Neuronal stem cell (in vitro differentiated cells): ENCODE measurements at places on chromosomes 5 and 9.
A peak's percentile ranks its signal among the peaks of the same experiment; 100 is the strongest.

DNA sequence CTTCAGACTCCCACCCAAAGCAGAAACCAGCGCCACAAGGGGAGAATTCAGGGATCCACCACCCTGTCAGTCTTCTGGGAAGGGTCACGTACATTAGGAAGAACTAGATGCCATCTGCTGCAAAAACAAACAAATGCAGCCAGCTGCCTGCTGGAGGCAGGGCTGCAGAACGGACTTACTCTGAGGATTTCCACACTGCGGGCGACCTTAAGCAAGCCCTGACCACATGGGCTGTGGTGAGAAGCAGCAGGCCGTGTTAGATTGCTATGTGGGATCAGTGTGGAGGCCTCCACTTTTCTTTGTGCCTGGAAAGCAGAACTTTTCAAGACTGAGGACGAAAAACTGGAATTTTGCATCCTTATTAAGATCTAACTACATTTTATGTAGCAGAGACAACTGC, 13.4 kb upstream of the LTC4S start:
- DNase-seq: no peak

DNA sequence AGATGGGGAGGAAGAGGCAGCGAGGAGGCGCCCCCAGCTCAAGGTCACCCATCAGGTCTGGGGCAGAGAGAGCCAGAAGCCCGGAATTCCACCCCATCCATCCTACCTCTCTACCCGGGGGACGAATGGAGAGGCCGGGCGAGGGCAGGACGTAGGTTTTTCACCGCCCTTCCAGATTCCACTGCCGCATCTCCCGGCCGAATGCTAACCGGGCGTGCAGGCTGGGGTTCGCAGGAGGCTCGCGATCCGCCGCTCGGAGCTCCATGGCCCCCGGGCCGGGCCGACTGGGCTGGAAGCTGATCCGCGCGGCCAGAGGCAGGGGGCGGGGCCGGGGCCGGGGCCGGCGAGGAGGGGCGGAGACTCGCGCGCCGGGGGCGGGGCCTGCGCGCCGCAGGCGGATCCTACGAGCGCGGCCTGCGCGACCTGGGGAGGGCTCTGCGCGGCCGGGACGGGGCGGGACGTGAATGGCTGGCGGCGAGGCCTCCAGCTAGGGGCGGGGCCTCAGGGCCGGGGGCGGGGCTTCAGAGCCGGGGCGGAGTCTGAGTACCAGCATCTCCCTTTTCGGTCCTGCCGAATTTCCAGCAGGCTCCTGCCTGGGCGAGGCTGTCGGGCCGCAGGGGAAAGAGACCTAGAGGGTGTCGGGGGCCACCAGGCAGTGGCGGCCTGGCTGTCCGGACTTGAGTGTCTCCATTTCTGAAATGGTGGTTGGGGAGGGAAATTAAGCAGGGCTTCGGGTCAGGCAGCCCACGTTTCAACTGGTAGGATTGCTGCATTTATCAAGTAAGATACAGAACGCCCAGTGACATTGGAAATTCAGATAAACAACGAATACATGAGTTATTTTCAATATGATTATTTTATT, at the start of gene ST6GALNAC4:
Gene ST6GALNAC4, minus strand, starts transcription at position 322 of the 862 bp plus-strand sequence. CDS start 622 bp downstream, outside the sequence.
- peak; percentile 93 for DNase-seq

- no peak for DNase-seq
These were observed 79.1 kb upstream of the MAN2A1 start for GRCh38 chr5:109610581-109610980.

- no peak for DNase-seq
These were observed 422.5 kb downstream of the CDH18 start for GRCh38 chr5:19565466-19565865.

- DNase-seq: no peak
These were observed 28.8 kb upstream of the DMAC1 start for GRCh38 chr9:7828334-7828733.

GRCh38 chr9:18989865-18990264, 43.1 kb downstream of the SAXO1 start:
- no peak for DNase-seq

- no peak for DNase-seq
These were observed 971.1 kb upstream of the COX7C start for GRCh38 chr5:85646641-85647040.

GRCh38 chr9:97373331-97373730, 38.6 kb upstream of the TDRD7 start:
- no peak for DNase-seq

DNA sequence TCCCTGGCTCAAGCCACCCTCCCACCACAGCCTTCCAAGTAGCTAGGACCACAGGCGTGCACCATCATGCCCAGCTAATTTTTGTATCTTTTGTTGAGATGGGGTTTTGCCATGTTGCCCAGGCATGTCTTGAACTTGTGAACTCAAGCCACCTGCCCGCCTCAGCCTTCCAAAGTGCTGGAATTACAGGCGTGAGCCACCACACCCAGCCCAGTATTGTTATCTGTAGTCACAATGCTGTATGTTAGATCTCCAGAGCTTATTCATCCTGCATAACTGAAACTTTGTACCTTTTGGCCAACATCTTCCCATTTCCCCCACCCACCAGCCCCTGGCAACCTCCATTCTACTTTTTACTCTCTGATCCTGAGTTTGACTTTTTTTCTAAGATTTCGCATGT, 37.5 kb downstream of the CREBRF start:
- no peak for DNase-seq
